ENCODE measurements at places on chromosomes 6 and 20. TPM values are rescaled to one million over a fixed set of nuclear protein-coding genes. Genes with fewer than 3 reads are reported as not detected.

DNA sequence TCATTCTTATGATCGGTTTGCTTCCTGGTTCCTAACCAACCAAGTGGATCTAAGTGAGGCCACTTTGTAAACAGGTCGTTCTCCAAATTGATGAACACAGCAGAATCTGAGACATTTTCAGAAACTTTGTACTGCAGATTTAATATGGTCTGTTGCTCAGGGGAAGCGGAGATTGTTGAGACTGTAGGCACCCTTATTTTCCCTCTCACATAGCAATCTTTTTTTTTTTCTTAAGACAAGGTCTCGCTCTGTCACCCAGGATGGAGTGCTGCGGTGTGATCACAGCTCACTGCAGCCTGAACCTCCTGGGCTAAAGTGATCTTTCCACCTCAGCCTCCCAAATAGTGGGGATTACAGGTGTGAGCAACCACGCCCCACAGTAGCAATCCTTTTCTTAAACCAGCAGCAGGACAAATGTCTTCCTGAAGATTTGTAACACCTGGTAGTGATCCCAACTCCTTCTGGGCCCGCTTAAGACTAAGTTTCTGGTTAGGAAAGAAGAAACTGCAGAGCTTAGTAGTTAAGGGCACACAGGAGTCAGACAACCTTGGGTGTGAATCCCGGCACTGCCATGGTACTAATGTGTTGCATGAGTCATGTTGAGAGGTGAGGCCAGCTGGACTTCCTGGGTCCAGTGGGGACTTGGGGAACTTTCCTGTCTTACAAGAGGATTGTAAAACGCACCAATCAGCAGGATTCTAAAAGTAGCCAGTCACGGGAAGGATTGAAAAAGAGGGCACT, 48.4 kb upstream of the EZR start:
- DNase-seq: no peak
- no peaks in the 10 kb centered on the region for H3K36me3 ChIP-seq
- H3K4me1 ChIP-seq: peaks cover 24% of the 10 kb centered on the region
- H3K27ac ChIP-seq: no peak overlapping the region
- no peaks in the 10 kb centered on the region for H3K27me3 ChIP-seq

DNA sequence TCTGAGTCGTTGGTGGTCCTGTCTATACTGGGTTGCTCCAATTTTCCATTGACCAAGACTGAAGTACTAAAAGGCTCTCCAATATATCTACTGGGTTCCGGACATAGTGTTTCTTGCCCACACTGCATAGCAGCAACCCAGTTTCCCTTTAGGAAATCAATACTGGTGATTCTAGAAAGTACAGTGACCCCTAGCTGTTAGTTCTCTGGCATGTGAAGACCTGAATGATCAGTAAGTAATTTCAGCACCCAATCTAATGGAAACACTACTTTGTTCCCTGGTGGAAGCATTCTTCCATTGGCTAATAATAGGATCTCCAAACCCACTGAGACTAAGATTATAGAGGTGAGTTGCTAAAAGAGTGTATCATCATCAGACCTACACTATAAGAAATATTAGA, 40.8 kb upstream of the STMND1 start:
- no peak overlapping the region for H3K4me3 ChIP-seq
- no peak for DNase-seq
- no peaks in the 10 kb centered on the region for H3K36me3 ChIP-seq
- no peak overlapping the region for H3K27ac ChIP-seq
- H3K27me3 ChIP-seq: no peaks in the 10 kb centered on the region

- H3K4me1 ChIP-seq: peaks cover 33% of the 10 kb centered on the region
- H3K4me3 ChIP-seq: no peak overlapping the region
- H3K36me3 ChIP-seq: no peaks in the 10 kb centered on the region
- DNase-seq: peak; percentile 94
- H3K27me3 ChIP-seq: no peaks in the 10 kb centered on the region
- peak overlapping the region; percentile 82 for H3K27ac ChIP-seq
These were observed 94.0 kb upstream of the HIVEP1 start for GRCh38 chr6:11917951-11918738.

The NKAIN4 gene
- 162 TPM for total RNA-seq

GRCh38 chr20:18360635-18361034, 72.3 kb downstream of the ZNF133 start:
- no peak for DNase-seq
- no peak overlapping the region for H3K27ac ChIP-seq
- H3K4me3 ChIP-seq: no peak overlapping the region

The CRISP3 gene
- total RNA-seq: not detected

The CFB gene
- total RNA-seq: 1.4 TPM

The ZSCAN23 gene
- total RNA-seq: 4.8 TPM

GRCh38 chr20:44728801-44729443, 13.8 kb downstream of the CCN5 start:
- H3K27ac ChIP-seq: no peak overlapping the region
- H3K4me3 ChIP-seq: no peak overlapping the region
- no peaks in the 10 kb centered on the region for H3K36me3 ChIP-seq
- H3K4me1 ChIP-seq: peaks cover 24% of the 10 kb centered on the region

- peak; percentile 43 for DNase-seq
- H3K4me3 ChIP-seq: peak overlapping the region; percentile 100
- H3K4me1 ChIP-seq: peaks cover 5% of the 10 kb centered on the region
- H3K27me3 ChIP-seq: no peaks in the 10 kb centered on the region
- no peaks in the 10 kb centered on the region for H3K36me3 ChIP-seq
- peak overlapping the region; percentile 86 for H3K27ac ChIP-seq
These were observed 6.5 kb upstream of the USP45 start for GRCh38 chr6:99521633-99522151.

The MATN4 gene
- 0.19 TPM for total RNA-seq

- no peaks in the 10 kb centered on the region for H3K4me1 ChIP-seq
- H3K27me3 ChIP-seq: no peaks in the 10 kb centered on the region
- DNase-seq: no peak
- H3K27ac ChIP-seq: no peak overlapping the region
These were observed 158.8 kb downstream of the CDK19 start for GRCh38 chr6:110656492-110656891.

GRCh38 chr6:39938773-39939654, 4.8 kb upstream of the MOCS1 start:
- H3K36me3 ChIP-seq: no peaks in the 10 kb centered on the region
- no peaks in the 10 kb centered on the region for H3K27me3 ChIP-seq
- DNase-seq: no peak
- no peaks in the 10 kb centered on the region for H3K4me1 ChIP-seq
- no peak overlapping the region for H3K4me3 ChIP-seq

The ADAM33 gene
- total RNA-seq: 3.0 TPM

- H3K4me3 ChIP-seq: no peak overlapping the region
- no peak for DNase-seq
- H3K36me3 ChIP-seq: no peaks in the 10 kb centered on the region
- H3K27me3 ChIP-seq: no peaks in the 10 kb centered on the region
These were observed 249.1 kb upstream of the TSHZ2 start for GRCh38 chr20:52722926-52723688.

- no peak overlapping the region for H3K27ac ChIP-seq
- no peak for DNase-seq
- no peak overlapping the region for H3K4me3 ChIP-seq
- peaks cover 51% of the 10 kb centered on the region for H3K36me3 ChIP-seq
- H3K27me3 ChIP-seq: no peaks in the 10 kb centered on the region
- peaks cover 34% of the 10 kb centered on the region for H3K4me1 ChIP-seq
These were observed 21.9 kb downstream of the FAM217A start for GRCh38 chr6:4057036-4057435.

The DAAM2 gene
- 50.3 TPM for total RNA-seq

GRCh38 chr6:69391106-69391505, 405.7 kb downstream of the LMBRD1 start:
- H3K4me3 ChIP-seq: no peak overlapping the region
- DNase-seq: no peak
- no peaks in the 10 kb centered on the region for H3K4me1 ChIP-seq

DNA sequence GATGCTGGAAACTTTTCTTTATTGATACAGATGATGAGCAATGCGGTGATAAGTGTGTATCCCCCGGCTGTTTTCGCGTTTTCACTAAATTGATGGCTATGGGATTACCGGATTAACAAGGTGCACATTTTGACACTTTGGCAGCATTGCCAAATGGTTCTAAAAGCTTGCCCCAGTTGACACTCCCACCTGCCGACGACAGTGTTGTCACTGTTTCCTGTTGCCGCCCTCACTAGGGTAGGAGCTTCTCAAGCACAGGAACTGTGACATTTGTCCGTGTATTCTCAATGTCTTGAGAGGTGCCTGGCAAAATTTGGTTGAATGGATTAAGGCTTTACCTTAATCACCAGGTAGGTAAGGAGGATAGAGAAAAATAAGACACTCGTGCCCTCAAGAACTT, 9.8 kb upstream of the MAPK13 start:
- H3K27ac ChIP-seq: no peak overlapping the region
- no peaks in the 10 kb centered on the region for H3K27me3 ChIP-seq
- no peak for DNase-seq
- no peak overlapping the region for H3K4me3 ChIP-seq

DNA sequence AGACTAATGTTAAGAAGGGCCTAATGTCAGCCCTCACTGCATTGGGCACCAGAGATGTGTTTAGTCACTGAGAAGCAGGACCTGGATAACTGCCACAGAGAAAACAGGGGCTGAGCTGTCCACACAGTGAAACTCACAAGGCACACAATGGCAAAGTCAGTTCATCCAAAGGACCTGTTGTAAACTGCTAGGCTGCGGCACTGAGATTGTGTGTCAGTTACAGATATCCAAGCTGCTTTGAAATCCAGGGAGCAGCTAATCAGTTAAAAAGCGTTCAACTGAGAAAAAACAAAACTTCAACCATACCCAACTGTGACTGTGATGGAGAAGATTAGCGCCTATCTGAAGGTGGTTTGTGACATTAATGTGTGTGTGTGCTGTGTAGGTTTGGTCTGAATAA, 27.8 kb upstream of the TMEM14A start:
- no peaks in the 10 kb centered on the region for H3K27me3 ChIP-seq
- H3K4me1 ChIP-seq: peaks cover 2% of the 10 kb centered on the region
- no peak overlapping the region for H3K27ac ChIP-seq
- no peak overlapping the region for H3K4me3 ChIP-seq

- no peak overlapping the region for H3K4me3 ChIP-seq
- H3K4me1 ChIP-seq: peaks cover 16% of the 10 kb centered on the region
- no peak for DNase-seq
- no peak overlapping the region for H3K27ac ChIP-seq
- H3K36me3 ChIP-seq: no peaks in the 10 kb centered on the region
These were observed 31.4 kb upstream of the TMEM30A start for GRCh38 chr6:75315978-75316377.

The GRIK2 gene
- total RNA-seq: 2.5 TPM

The TMX4 gene
- total RNA-seq: 17.3 TPM

GRCh38 chr20:59765599-59766177, 161.3 kb downstream of the PHACTR3 start:
- no peak overlapping the region for H3K4me3 ChIP-seq
- DNase-seq: no peak
- no peak overlapping the region for H3K27ac ChIP-seq
- no peaks in the 10 kb centered on the region for H3K36me3 ChIP-seq
- H3K4me1 ChIP-seq: no peaks in the 10 kb centered on the region

- no peaks in the 10 kb centered on the region for H3K36me3 ChIP-seq
- no peak for DNase-seq
- no peak overlapping the region for H3K4me3 ChIP-seq
- H3K27ac ChIP-seq: no peak overlapping the region
- no peaks in the 10 kb centered on the region for H3K27me3 ChIP-seq
These were observed 58.6 kb upstream of the DACT2 start for GRCh38 chr6:168377856-168378832.

The EYA2 gene
- 1.4 TPM for total RNA-seq

- no peaks in the 10 kb centered on the region for H3K27me3 ChIP-seq
- DNase-seq: peak; percentile 90
- no peak overlapping the region for H3K27ac ChIP-seq
- H3K36me3 ChIP-seq: no peaks in the 10 kb centered on the region
- H3K4me1 ChIP-seq: no peaks in the 10 kb centered on the region
These were observed 312.9 kb downstream of the GJA1 start for GRCh38 chr6:121748376-121748775.

The BPIFB4 gene
- total RNA-seq: not detected

- H3K27ac ChIP-seq: no peak overlapping the region
- no peak overlapping the region for H3K4me3 ChIP-seq
- H3K36me3 ChIP-seq: no peaks in the 10 kb centered on the region
- DNase-seq: no peak
- H3K27me3 ChIP-seq: peaks cover 2% of the 10 kb centered on the region
These were observed 133.2 kb upstream of the LRFN2 start for GRCh38 chr6:40720375-40720748.

The MDFI gene
- 144 TPM for total RNA-seq

- no peak overlapping the region for H3K4me3 ChIP-seq
- no peaks in the 10 kb centered on the region for H3K36me3 ChIP-seq
- H3K4me1 ChIP-seq: no peaks in the 10 kb centered on the region
- no peak for DNase-seq
- no peak overlapping the region for H3K27ac ChIP-seq
These were observed 10.4 kb downstream of the CD83 start for GRCh38 chr6:14128012-14128411.

The SLC2A10 gene
- total RNA-seq: 12.7 TPM

DNA sequence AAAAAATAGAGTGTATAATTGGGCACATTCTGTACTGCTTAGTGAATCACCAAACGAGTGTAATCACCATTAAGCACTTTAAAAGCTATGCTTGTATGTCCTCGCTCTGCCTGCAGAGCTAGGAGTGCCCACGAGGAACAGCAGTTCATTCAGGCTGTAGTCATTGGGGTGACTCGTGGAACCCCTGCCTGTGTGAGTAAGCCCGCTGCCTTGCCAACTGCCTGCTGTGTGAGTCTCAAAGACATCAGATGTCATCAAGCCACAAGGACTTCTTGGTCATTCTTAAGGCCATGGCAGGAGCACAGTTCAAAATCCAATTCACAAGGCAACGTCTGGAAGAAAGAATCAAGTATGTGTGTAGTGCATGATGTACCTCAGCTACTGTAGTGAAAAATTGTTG, 60.4 kb downstream of the FOXO3 start:
- H3K4me3 ChIP-seq: no peak overlapping the region
- H3K36me3 ChIP-seq: no peaks in the 10 kb centered on the region
- peaks cover 30% of the 10 kb centered on the region for H3K4me1 ChIP-seq

GRCh38 chr6:38144365-38144945, 324.9 kb downstream of the ZFAND3 start:
- no peak for DNase-seq
- no peak overlapping the region for H3K27ac ChIP-seq
- no peaks in the 10 kb centered on the region for H3K36me3 ChIP-seq
- no peak overlapping the region for H3K4me3 ChIP-seq
- peaks cover 6% of the 10 kb centered on the region for H3K4me1 ChIP-seq

- no peak overlapping the region for H3K4me3 ChIP-seq
- H3K27ac ChIP-seq: no peak overlapping the region
- no peaks in the 10 kb centered on the region for H3K36me3 ChIP-seq
- no peaks in the 10 kb centered on the region for H3K27me3 ChIP-seq
- H3K4me1 ChIP-seq: no peaks in the 10 kb centered on the region
These were observed 253.6 kb upstream of the EXOC2 start for GRCh38 chr6:946546-946945.

Measured in astrocyte (in vitro differentiated cells and primary cell).